Stomach (tissue), 19 donors: ENCODE measurements at places on chromosomes 3 and 15.

GRCh38 chr15:45674677-45675076 is 39.8 kb downstream of the SQOR start:
- DNase-seq: peak; percentile 12

DNA sequence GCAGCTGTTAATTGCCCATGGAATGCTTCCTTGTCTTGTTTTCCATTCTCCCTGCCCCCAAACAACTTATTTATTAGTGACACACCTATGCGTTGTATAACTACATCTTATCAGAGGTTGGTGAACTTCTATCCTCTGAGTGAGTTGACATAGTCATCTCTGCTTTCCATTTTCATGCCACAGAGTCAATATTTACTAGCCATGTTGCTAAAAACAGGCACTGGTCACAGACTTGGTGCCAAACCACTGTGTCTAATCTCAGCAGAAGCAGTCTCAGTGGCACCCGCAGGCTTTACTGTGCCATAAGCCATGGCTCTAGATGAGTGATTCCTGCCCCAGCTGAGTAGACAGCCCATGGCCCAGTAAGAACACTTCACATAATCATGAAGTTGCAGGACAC is 26.5 kb downstream of the DAPK2 start:
- DNase-seq: peak; percentile 42

GRCh38 chr3:30474371-30474770 is 132.0 kb upstream of the TGFBR2 start:
- DNase-seq: no peak

DNA sequence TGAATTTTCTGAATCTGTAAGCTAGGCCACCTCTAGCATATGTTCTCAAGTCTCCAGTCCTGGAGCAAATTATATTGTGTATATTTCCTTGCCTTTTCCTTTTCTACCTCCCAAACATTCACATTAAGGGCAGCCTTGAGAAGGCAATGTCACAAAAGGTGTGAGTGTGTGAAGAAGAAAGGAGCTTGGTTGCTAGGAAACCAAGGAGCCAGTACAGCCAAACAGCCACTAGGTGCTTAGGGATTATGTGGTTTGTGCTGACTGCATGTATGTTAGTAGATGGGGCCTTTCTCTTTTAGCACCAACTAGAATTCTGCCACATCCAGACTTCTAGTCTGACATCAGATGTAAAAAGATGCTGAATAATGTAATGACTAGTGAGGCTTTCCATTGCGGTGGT is 118.8 kb upstream of the DAZL start:
- DNase-seq: no peak

GRCh38 chr15:58433597-58434333 is 2.0 kb downstream of the LIPC start:
- DNase-seq: no peak

DNA sequence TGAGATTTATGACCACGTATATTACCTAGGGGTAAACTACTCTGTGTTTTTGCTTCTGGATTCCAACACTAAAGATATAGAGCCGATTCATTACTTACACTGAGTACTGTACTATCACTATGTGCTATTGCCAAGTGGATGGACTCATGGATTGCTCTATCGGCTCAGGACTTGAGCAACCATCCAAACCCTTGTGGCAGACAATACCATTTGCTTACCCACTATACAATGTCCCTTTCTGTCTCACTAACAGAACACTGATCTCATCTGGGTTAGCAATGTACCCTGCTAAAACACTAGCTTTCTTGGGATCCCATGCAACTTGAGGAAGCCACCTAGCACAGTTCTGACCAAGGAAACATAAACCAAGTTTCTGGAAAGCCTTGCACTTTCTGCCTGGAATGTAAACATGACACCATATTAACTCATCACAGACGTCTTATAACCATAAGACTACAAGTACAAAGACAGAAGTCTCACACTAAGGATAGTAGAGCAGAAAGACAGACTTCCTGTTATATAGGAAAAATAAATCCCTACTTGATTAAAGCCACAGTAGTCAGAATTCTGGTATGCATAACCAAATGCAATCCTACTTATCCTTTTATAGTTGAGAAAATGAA is 38.6 kb downstream of the HACD2 start:
- no peak for DNase-seq

DNA sequence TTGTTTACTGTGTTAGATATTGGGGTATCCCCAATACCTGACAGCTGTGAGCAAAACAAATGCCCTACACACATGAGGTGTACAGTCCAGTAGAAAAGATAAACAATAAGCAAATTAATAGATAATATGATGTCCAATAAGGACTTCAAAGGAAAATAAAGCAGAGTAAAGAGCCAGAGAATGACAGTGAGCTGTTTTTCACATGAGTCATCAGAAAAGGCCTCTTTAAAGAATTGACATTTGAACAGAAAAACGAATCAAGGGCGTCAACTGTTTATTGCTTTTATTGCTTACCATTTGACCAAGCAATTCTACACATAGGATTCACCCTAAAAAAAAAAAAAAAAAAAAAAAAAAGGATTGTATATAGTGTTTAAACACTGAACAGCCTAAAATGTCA is 96.6 kb upstream of the FLNB start:
- DNase-seq: no peak

DNA sequence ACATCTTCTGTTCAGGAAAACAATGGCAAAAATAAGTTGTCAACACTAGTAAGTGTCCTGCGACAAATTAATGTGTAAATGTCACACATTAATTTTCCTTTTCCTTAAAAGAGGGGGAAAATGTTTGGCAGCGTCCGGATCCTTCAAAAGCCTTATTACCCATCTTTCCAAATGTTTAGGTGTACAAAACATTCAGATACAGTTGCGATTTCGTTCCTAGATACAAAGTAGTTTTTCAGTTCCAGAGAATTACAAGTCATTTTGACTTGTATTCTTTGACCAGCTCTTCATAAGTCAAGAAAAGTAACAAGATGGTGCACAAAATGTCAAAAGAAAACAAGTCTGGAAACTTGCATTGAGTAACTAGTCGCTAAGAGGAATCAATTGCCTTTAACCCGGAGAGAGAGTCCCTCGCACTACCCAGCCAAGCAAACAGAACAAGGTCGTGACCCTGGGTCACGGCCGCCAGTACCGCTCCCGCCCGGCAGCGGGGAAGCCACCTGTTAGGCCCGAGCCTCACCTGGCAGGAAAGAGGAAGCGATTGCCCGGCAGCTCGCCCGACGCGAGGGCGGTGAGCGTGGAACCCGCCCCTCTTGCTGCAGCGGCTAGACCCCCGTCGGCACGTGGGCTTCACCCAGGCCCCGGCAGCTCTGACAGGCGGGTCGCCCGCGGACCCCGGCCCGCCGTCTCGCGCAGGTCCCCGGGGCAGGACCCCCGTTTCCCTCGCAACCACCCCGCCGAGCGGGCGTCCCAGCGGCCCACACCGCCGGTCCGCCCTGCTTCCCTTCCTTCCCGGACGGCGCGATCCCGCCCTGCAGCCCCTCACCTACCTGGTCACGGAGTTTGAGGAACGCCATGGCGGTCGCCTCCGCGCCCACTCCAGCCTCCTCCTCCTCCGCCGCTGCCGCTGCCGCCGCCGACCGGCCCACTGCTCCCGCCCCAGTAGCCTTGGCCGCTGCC is 61.0 kb upstream of the ANKRD28 start:
- DNase-seq: peak; percentile 85

DNA sequence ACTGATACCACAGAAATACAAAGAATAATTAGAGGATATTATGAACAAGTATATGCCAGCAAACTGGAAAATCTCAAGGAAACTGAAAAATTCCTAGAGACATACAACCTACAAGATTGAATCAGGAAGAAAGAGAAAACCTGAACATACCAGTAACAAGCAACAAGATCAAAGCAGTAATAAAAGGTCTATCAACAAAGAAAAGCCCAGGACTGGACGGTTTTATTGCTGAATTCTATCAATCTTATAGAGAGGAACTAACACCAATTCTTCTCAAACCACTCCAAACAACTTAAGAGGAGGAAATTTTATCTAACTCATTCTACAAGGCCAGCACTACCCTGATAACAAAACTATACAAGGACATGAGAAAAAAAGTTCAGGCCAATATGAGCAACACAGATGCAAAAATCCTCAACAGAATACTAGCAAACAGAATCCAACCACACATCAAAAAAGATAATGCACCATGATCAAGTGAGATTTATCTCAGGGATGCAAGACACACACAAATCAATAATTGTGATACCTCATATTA is 71.1 kb upstream of the IMPG2 start:
- DNase-seq: no peak

- no peak for DNase-seq
Measured at GRCh38 chr3:160480931-160481330, 31.3 kb upstream of the TRIM59 start.

DNA sequence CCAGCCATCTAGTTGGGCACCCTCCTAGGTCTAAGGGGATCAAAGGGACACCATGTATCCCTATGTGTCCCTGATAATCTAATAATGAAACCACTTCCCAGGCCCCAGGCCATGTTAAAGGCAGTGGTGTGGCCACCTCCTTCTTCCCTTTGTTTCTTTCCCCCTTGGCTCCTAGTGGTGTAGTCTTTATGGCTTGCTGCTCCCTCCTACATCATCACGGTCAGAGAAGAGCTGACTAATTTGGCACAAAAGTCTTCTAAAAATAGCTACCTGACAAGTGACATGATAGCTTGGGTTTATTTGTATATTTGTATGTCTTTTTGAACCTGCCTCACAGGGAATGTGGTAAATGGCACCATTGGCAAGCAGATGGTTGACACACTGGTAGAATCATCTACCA is 131.0 kb upstream of the CHRM5 start:
- DNase-seq: no peak

GRCh38 chr3:133851931-133852330 is 43.8 kb downstream of the RAB6B start:
- DNase-seq: no peak

GRCh38 chr15:68097029-68097428 is 42.9 kb downstream of the PIAS1 start:
- no peak for DNase-seq

DNA sequence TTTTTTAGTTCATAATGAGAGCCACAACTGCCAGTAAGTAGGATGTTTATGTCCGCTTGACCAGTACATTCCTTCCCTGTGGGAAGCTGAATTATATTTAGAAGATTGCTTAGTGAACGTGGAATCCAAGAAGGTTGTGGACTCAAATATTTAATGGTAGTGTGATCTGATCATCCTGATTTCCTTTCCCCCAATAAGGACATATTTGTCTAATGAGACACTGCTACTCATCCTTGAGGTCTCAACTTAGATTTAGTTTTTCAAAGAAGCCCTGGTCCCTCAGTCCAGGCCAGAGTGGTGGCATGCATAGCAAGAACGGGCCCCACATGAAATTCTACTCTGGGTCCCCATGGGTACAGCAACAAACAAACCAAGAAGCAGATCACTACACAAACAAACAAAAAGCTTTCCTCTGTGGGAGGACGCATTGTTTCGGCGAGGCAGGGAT is 60.8 kb downstream of the USP13 start:
- DNase-seq: no peak

GRCh38 chr3:9808345-9809037 is 1.6 kb upstream of the TTLL3 start:
- peak; percentile 51 for DNase-seq

GRCh38 chr3:194249323-194250097 is 101.6 kb downstream of the CPN2 start:
- DNase-seq: peak; percentile 80

GRCh38 chr15:47439146-47440111 is 277.9 kb upstream of the SEMA6D start:
- no peak for DNase-seq
